ENCODE measurements at places on chromosomes 6 and 20.

DNA sequence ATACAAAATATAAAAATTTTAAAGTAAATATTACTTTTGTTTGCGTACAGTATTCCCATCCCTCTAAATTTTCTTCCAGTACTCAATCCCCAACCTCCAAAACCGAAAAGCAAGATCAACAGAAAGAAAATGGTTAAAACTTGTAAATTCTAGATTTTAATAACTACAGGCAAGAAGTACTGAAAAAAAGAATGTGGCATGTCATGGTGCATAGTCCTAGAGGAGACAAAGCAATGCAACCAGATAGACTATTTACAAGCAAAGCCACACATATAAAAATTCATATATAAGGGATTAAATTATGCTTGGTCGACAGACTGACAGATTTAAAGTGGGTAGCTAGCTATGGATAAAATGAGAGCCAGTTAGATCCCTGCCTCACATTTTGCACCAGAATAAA lies 56.5 kb upstream of the HFE start:
- DNase-seq, result no peak

DNA sequence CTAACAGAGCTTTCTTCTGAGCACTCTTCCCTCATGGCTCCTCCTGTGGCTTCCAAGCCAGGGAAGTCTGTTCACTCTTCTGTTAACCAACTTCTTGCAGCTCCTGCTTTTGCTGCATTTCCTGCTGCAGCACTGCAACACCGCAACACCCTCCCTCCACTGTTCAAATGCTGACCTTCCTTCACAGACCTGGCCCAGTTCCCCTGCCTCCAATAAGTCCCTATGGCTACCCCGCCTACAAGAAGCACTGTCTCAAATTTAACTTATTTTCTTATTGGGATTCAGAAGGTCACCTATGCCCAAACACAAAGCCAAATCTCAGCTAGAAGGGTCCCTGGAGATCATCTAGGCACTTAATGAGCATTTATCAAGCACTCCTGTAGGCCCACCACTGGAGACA lies 44.6 kb downstream of the ELMO2 start:
- DNase-seq, result no peak

- no peak for DNase-seq
These were observed 90.0 kb downstream of the PERP start for GRCh38 chr6:138017166-138017757.

- no peak for DNase-seq
These were observed 18.5 kb upstream of the ARMC12 start for GRCh38 chr6:35718375-35718736.

DNA sequence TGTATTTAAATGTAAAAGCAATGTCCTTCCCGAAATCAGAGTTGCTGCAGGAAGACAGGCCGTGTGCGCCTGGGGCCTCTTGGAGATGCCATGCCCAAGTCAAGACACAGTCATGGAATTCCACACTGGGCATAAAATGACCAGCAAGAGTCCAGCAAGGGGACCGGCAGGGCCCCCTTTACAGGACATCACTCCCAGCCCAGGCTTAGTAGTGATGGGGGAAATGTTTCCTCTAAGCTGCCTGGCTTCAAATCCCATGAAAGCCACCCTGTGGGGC lies 1.9 kb upstream of the PPP1R3G start:
- DNase-seq, result no peak

GRCh38 chr6:13259393-13259792 lies 68.9 kb downstream of the TBC1D7 start:
- no peak for DNase-seq

- no peak for DNase-seq
These were observed 3.4 kb downstream of the TEAD3 start for GRCh38 chr6:35493307-35493983.

GRCh38 chr6:20533746-20534294 lies 437 bp upstream of the CDKAL1 start:
- DNase-seq, result no peak

DNA sequence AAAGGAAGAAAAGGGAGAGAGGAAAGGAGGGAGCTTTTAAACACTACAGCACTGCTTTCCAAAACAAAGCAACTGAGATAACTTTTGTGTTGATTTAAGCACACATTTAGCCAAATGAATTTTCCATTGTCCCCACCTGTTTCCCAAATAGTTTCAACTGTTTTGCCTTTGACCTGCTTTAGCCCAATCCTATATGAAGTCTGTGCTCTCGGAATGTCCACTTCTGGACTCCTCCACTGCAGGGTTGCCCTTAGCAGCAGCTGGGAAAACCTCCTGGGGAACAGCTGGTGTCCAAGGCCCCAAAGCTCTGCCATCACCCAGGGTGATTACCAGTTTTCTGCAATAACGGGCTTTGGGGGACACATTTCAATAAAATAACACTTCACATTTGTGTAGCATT lies 44.9 kb upstream of the PKHD1 start:
- DNase-seq, result no peak

- no peak for DNase-seq
These were observed 8.6 kb upstream of the UBE2J1 start for GRCh38 chr6:89361171-89361570.

DNA sequence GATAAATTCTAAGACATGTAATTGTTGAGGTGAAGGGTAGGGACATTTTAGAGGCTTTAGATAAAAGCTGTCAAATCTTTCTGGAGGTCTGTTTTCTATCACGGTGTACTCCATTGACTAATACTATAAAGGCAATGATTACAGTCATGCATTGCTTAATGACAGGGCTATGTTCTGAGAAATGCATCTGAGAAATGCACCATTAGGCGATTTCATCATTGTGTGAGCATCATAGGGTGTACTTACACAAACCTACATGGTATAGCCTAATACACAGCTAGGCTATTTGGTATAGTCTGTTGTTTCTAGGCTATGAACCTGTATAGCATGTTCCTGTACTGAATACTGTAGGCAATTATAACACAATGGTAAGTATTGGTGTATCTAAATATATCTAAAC lies 71.3 kb upstream of the FYN start:
- DNase-seq, result no peak

DNA sequence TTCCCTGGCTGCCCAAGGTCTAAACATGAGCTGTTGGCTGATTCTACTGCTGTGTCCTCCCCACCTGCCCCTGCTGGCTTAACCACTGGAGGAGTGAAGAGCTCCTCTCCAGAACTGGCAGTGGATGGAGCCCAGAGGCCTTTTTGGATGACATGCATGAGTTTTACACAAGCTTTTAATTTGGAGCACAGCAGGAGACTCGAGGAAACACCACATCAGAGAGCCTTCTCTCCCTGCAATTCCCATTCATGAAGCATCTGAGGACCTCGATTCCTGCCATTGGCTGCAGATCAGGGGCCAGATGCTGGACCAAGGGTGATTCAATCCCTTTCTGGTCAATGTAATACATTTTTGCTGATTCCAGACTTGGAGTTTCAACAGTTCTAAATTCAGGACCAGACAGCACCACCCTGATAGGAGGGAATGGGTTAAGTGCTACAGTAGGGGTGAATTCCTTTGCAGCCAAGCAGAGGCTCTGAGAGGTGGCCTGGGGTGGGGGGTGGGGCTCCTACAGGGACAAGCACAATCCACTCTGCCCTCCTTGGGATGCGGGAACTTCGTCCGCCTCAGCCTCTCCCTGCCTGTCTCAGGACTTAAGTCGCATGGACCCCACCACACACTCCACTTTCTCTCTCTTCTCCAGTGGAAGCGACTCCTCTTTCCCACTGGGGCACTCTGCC lies 599 bp upstream of the PSORS1C1 start:
- DNase-seq, result no peak

GRCh38 chr6:119764927-119765681 lies 415.5 kb upstream of the MAN1A1 start:
- no peak for DNase-seq
